ENCODE measurements at places on chromosomes 2 and 18.
A peak's percentile ranks its signal among the peaks of the same experiment; 100 is the strongest.

DNA sequence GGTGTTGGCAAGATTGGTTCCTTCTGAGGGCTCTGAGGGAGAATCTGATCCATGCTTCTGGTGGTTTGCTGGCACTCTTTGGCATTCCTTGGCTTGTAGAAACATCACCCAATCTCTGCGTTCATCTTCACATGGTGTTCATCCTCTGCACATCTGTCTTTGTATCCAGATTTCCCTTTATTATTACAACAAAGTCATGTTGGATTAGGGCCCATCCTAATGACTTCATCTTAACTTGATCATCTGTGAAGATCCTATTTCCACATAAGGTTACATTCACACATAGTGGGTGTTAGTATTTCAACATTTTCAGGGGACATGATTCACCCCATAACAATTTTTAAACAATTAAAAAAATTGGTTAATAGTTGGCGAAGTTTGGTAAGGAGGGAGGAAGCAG is 177.4 kb upstream of the CWC22 start:
- no peak for DNase-seq

GRCh38 chr18:13465124-13465446 is 246.5 kb downstream of the LDLRAD4 start:
- no peak for DNase-seq

DNA sequence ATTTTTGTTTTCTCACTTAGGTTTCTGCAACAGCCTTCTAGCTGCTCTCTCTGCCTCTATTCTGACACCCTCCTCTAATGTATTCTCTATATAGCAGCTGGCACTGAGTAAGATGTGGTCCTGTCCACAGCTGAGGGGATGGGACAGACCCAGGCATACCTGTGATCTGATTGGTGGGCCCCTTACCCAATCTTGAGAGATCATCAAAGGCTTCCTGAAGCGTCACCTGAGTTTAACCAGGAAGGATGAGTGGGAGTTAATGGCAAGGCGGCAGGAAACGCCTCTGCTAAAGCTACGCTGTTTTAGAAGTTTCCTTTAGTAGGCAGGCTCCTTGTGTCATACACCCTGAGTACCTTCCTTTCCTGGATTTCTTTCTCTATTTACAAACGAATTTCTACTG is 5.7 kb upstream of the TET3 start:
- DNase-seq: no peak

- no peak for DNase-seq
Measured at GRCh38 chr2:98880266-98881152, 55.5 kb downstream of the CRACDL start.

DNA sequence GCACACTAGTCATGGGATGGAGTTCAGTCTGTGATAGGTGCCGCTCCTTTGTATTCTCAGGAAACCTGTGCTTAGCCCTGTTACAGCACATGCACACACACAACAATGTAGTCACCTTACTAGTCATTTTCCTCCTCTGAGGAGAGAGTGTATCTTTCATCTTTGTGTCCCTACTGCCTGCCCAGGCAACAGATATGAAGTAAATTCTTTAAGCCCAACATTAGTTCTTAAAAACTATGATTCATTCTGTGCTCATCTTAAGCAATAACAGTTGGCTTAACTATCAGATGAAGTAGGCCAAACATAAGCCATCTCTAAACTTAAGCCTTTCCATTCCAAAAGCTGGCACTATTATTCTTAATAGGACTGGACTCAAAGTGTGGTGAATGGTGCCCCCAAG is 186.5 kb downstream of the LNPK start:
- no peak for DNase-seq

DNA sequence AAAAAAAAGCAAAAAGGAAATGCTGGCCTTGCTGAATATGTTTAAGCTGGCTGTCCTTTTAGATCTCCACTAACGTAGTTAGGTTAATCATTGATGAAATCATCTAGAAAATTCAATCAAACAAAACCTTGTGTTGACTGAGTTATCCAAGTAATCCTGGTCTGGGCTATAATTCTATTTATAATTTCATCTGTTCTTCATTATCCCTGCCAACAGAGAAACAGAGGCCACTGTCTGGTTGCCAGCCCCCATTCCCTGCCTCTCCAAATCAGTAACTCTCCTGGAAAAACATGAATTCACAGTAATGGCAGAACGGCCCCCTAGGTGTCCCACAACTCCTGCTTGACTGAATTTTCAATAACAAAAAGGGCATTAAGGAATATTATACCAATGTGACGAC is 24.6 kb downstream of the DOCK10 start:
- DNase-seq: no peak

DNA sequence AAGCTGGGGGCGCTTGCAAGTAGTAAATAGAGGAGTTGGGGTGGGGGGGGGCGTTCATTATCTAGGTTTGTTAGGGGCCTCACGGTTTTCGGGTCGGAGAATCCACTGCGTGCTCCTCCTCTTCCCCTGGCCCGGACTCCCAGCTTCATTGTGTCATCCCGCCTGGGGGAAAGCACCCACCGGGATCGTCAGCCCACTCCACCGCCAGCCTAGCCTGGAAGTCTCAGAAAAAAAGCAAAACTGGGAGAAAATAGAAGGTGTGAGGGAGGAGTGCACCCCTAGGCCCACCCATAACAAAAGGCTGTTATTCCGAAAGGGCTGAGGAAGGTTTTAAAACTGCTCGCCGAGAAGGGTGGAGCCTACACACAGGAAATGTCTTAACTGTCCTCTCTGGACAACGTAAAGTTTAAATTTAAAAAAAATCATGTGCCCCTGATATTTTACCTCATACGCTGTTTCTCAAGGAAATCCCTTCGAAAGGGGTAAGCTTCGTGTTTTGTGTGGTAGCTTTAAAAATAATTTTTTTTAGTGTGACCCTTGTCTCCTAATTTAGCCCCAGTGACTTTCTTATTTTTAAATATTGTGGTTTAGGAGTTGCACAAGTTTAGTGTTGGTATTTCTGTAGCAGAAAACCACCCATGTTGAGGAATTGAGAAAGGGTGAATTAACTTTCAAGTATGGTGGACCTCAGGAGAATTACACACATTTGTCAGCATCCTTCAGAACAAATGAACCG is 104.2 kb downstream of the SPTBN1 start:
- peak; percentile 78 for DNase-seq

DNA sequence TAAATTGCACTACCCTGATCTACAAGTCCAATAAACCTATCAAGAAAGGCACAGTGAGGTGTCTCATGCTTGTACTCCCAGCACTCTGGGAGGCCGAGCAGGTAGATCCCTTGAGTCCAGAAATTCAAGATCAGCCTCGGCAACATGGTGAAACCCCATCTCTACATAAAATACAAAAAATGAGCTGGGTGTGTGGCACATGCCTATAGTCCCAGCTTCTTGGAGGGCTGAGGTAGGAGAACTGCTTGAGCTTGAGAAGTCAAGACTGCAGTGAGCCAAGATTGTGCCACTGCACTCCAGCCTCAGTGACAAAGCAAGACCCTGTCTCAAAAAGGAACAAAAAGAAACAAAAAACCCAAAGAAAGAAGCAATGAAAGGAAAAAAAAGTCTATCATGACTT is 58.9 kb downstream of the ROCK2 start:
- no peak for DNase-seq

- peak; percentile 49 for DNase-seq
Measured at GRCh38 chr2:96251721-96252292, 14.0 kb downstream of the TMEM127 start.

- DNase-seq: no peak
Measured at GRCh38 chr2:100859902-100860301, 40.0 kb downstream of the NPAS2 start.
